NCI-H146 (cell line): ENCODE measurements at places on chromosomes 6 and 20.

- no peak for DNase-seq
Measured at GRCh38 chr6:27556406-27556805, 83.5 kb upstream of the ZNF184 start.

DNA sequence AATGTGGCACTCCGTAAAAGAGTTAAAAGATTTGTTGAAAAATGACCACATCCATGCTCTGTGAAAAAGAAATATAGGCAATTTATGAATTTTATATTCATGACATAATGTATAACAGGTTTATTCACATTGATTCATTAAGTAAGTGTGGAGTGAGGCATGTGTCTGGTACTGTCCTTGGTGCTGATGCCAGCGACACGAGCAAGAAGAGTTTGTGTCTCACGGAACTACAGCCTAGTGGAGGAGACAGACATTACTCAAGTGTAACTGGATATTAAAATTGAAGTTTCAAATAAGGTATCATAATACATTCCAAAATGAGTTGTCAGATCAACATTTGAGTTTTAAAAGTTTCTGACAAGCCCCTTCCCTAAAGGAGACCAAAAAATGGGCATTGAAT, 158.2 kb upstream of the PRND start:
- no peak for DNase-seq

DNA sequence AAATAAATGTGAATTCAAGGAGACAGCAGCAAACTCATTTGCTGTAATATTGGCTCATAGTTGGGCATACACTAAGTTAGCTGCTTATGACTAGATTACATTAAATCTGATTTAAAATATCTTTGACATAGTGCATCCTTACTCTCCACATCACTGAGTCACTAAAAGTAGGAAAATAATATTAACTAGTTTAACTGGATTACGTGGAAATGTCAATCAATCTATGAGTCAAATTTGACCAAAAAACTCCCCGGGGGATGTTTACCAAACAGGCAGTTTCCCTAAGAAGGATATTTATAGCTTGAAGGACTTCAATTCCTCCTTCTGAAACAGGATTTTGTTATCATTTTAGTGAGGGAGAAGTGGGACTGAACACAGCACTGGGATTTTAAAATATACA, 366.5 kb downstream of the ESR1 start:
- DNase-seq, result no peak

GRCh38 chr6:141264101-141264500, 868.6 kb upstream of the GJE1 start:
- no peak for DNase-seq

GRCh38 chr6:30322527-30323501, 3.9 kb upstream of the TRIM39 start:
- DNase-seq, result no peak

GRCh38 chr6:105458084-105458483, 55.2 kb upstream of the PREP start:
- no peak for DNase-seq

DNA sequence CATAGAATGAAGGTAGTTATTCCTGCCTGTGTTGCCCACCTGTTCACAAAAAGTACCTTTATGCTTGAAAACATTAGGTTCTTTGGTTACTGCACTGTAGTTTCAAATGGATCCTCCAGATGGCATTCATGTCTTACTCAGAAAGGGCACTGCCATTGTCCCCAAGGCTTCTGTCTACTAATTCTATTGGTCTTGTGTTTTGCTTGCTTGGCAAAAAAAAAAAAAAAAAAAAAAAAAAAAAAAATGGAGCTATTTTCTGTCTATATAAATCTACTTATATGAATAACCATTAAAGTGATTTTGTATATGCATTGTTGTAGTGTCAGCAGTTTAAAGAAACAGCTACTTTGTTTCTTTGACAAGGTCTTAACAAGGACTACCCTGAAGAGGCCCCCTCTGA, 12.7 kb upstream of the EFHC1 start:
- peak; percentile 65 for DNase-seq

GRCh38 chr20:18225632-18226031, 62.7 kb upstream of the ZNF133 start:
- no peak for DNase-seq

- peak; percentile 52 for DNase-seq
Measured at GRCh38 chr6:158031381-158032353, 50.0 kb downstream of the SYNJ2 start.

GRCh38 chr6:53854843-53855567, 60.2 kb downstream of the LRRC1 start:
- DNase-seq, result no peak
